ENCODE measurements at places on chromosomes 1 and 21.

DNA sequence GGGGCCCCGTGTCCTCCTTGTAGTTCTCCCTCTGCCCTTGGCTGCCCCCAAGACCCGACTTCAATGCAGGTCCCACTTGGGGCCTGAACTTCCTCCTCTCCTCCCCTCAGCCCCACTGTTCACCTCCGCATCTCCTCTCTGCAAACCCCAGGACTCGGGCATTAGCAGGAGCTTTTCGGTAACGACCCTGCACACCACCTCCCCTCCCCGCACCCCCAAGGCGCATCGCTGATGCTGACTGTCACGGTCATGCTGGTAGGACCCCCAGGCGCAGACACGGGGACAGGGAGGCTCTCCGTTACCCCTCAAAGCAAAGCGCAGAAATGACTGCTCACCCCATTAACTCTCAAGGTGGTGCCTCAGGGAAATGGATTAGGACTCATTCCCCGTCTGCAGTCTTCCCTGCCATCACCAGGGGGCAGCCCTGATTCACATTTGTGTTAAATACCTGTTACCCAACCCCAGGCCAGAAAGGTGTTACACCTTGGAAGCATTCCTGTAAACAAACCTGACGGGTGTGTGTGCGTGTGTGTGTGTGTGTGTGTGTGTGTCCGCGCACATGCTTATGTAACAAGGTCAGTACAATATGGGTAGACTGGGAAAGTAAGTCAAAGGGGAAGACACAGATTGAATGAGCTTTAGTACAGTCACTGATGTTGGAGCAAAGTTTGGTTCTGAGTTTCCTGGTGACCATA lies 6.4 kb upstream of the GUCA2B start:
- DNase-seq: no peak

DNA sequence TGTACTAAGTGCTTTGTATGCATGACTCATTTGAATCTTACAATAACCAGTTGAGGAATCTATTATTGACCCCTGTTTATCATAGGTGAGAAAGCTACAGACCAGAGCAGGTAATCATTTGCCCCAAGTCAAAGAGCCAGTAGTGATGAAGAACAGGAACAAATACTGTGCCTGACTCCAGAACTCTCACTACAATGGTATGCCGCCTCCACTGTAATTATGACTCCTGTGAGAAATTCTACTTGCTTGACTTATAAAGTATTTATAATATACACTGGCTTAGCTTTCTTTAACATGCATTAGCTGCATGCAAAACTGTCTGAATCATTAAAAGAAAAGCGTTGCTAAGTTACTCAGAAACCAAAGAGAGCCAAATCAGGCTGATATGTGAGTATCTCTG lies 92.6 kb downstream of the ZNF281 start:
- DNase-seq: no peak

- no peak for DNase-seq
These were observed 38.2 kb downstream of the PAX7 start for GRCh38 chr1:18668750-18669404.

- DNase-seq: no peak
These were observed 5.3 kb downstream of the ARF1 start for GRCh38 chr1:228087771-228088251.

DNA sequence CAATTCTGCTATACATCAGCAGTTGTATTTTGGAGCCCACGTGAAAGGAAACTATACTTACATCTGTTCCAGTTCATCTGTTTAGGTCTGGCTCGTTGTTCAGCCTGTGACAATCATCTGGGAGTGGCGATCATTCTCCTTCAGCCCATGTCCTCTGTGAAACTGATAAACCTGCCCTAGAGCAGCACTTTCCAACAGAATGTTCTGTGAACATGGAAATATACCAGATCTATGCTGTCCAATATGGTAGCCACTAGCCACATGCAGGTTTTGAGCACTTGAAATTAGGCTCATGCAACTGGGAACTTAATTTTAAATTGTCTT lies 24.5 kb upstream of the COQ8A start:
- no peak for DNase-seq

DNA sequence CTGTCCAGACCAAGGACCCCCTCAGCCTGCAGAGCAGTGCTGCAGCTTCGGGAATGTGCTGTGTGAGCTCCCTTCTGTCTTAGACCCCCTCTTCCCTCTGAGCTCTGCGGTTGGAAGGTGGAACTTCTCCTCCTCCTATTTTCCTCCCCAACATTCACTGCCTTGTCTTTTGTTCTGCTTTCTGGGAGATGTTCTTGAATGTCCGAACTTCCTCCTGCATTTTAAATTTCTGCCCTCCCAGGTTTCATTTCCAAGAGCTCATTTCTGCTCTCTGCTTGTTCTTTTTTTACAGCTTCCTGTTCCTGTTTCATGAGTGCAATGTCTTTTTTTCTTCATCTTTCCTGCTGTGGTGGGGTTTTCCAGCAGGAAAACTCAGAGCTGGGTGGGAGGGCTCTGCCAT lies 29.3 kb downstream of the RRP1 start:
- DNase-seq: peak; percentile 31

- no peak for DNase-seq
These were observed 98.0 kb upstream of the BCAR3 start for GRCh38 chr1:93779540-93780165.

DNA sequence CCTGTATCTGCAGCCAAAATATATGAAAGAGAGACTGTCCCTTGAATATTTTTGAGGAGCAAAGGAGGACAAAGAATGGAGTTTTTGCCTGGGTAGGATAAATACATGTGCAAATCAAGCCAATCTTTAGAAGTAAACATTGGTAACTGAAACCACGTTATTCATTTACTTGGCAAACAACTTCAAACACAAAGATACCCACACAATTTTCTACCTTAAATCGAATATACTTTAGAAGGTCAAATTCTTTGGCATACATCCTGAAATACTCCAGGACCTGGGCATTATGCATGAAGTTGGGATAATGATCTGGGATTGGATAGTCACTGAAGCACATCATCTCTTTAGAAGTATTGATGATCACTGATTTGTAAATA lies 9.6 kb downstream of the FMO5 start:
- DNase-seq: no peak
